ENCODE measurements at places on chromosomes 12 and 14.
A peak's percentile ranks its signal among the peaks of the same experiment; 100 is the strongest.

DNA sequence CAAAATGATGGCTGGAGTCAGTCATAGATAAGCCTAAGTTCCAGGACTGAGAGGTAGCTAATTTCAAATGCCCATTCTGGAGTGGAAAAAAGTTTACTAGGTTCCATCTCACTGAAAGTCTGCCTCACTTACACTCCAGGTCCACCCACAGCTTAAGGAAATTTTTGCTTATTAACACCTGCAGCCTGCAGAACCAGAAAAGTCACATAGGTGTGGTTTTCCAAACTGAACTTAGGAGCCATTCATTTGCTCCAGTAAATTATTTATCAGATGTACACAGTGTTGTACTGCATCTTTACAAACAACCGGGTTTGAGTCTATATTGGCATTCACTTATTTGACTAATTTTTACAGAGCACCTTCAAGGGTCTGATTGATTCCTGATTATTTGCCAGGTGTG lies 157.4 kb upstream of the ARID2 start:
- DNase-seq, result no peak

GRCh38 chr12:109880938-109881337 lies 597 bp upstream of the GLTP start:
- DNase-seq, result no peak

- no peak for DNase-seq
These were observed 453 bp upstream of the SLC4A8 start for GRCh38 chr12:51424094-51424661.

- peak; percentile 43 for DNase-seq
These were observed 2.8 kb downstream of the DYRK4 start for GRCh38 chr12:4564818-4565217.

- DNase-seq, result no peak
These were observed 1002.2 kb upstream of the FLRT2 start for GRCh38 chr14:84527706-84528105.
